CD4-positive, alpha-beta T cell treated with Interleukin-17A for 1 hour (primary cell): ENCODE measurements at places on chromosomes 7 and 10.

DNA sequence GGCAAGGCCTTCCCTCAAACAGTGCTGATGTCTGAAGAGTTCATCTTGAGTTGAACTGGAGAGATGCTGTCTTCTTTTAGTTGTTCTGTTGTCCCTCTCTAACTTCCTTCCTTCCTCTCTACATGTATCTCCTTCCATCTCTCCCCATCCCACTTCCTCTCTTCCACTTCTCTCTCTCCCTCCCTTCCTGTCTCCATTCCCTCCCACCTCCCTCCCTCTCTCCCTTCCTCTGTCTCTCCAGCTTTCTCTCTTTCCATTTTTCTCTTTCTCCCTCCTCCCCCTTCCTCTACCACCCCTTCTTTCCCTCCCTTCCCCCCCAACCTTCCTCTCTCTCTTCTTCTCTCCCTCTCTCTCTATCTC lies 40.7 kb upstream of the TNS3 start:
- DNase-seq = no peak

GRCh38 chr10:35336084-35336831 lies at the start of gene CCNY:
Gene CCNY (plus strand): TSS chr10:35336509. CDS start chr10:35337054, 545 bp downstream.
- peak; percentile 75 for DNase-seq

GRCh38 chr10:15877836-15878576 lies 17.7 kb upstream of the MINDY3 start:
- DNase-seq = no peak

- DNase-seq = peak; percentile 76
Observed at GRCh38 chr10:33136271-33136670, 178.2 kb upstream of the ITGB1 start.

- no peak for DNase-seq
Observed at GRCh38 chr7:142827951-142828500, 26.9 kb upstream of the EPHB6 start.

DNA sequence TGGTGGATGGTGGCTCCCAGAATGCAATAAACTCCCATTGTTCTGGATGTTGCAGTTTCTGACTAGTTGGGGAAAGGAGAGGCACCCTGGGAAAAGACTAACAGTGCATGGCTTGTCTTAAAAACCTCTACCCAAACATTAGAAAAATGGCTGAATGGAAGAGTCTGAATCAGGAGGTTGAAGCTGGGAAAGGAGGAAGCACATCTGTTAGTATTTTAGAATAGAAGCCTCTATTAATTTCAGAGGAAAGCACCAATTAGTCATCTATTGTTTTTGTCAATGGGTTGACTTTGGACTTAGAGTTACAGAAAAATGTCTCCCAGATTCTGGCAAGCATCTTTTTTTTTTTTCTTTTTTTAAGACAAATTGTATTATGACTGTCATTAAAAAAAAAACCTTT lies 56.1 kb upstream of the ELMO1 start:
- no peak for DNase-seq

DNA sequence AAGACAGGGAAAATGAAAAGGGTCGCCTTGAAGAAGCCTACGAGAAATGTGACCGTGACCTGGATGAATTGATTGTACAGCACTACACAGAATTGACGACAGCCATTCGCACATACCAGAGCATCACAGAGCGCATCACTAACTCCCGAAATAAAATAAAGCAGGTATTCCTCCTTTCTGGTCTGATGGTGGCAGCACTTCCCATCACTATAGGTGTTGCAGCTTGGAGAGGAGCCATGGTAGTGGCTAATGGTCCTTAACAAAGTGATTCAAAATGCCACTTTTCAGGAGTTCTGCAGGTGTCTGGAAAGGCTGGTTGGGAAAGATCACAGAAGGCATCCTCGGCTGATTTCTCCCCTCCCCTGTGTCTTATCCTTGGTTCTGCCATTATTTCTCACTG lies 22.1 kb downstream of the EXOC4 start:
- DNase-seq = no peak

DNA sequence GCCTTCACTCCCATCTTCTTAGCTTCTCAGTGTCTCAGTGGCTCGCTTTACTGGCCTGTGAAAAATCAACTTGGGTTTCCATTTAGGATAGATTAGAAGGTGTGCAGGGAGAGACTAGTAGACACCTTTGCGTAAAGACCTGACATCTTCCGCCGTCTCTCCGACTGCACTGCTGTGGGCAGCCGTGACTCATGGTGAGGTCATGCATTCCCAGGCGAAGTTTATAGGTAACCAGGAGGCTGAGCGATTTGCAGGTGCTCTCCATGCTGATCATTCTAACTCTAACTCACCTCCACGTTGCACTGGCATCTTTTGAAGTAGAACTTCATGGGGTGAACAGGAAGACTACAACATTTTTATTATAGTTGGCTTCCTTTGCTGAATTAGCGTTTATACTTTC lies 68.0 kb upstream of the ZNF438 start:
- no peak for DNase-seq

- DNase-seq = no peak
Observed at GRCh38 chr7:36462551-36463137, 73.0 kb downstream of the ANLN start.

DNA sequence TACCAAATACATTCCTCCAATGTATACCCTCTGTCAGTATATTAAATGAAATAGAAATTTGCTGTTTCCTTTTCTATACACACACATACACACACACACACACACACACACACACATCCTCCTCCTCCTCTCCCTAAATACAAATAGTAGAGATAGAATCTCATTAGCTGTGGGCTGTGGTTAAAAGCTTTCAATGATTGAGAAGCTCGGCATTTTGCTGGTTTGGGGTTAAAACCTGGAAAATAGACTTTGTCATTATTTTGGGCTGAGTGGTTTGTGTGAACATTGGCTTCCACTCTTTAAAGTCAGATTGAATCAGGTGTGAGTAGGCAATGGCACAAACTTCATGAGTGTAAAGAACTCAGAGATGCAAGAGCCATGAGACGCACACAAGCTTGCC lies 596.0 kb downstream of the XPNPEP1 start:
- DNase-seq = no peak

GRCh38 chr7:45884136-45884535 lies 4.2 kb upstream of the IGFBP1 start:
- DNase-seq = no peak

DNA sequence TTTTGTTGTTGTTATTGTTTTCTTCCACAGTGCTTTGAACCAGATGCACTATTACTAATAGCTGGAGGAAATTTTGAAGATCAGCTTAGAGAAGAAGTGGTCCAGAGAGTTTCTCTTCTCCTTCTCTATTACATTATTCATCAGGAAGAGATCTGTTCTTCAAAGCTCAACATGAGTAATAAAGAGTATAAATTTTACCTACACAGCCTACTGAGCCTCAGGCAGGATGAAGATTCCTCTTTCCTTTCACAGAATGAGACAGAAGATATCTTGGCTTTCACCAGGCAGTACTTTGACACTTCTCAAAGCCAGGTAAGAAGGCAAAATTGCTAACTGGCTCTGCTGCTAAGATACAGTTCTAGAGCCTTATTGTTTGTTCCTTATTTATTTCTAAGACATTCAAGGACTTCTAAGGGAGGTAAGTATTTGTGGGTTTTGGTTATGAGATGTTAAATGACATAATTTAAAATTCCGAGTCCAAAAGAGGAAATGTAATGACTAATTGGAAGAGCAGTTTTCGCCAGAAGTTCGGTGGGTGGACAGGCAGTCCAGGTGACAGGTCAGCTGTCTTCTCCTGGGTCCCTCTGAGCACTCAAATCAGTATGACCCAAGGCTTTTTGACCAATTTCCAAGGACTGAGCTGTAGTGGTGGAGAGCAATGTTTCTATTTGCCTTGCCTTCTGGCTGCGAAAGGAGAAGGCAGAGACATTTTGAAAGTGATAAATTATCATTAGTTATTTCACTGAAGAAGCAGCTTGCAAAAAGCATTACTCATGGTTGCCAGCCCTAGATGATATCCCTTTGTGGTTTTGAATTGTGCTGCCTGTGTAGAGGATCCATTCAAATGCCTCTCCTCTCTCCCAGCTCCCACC lies 10.1 kb downstream of the SLC39A12 start:
- DNase-seq = no peak

- DNase-seq = no peak
Observed at GRCh38 chr10:8233049-8233448, 178.6 kb downstream of the GATA3 start.

- no peak for DNase-seq
Observed at GRCh38 chr7:55575733-55576132, 3.4 kb upstream of the VOPP1 start.

- no peak for DNase-seq
Observed at GRCh38 chr10:114388275-114388674, 16.0 kb downstream of the AFAP1L2 start.

GRCh38 chr7:132571970-132572369 lies 4.3 kb downstream of the PLXNA4 start:
- no peak for DNase-seq

GRCh38 chr10:5461203-5461588 lies 38.2 kb downstream of the CALML5 start:
- DNase-seq = no peak

DNA sequence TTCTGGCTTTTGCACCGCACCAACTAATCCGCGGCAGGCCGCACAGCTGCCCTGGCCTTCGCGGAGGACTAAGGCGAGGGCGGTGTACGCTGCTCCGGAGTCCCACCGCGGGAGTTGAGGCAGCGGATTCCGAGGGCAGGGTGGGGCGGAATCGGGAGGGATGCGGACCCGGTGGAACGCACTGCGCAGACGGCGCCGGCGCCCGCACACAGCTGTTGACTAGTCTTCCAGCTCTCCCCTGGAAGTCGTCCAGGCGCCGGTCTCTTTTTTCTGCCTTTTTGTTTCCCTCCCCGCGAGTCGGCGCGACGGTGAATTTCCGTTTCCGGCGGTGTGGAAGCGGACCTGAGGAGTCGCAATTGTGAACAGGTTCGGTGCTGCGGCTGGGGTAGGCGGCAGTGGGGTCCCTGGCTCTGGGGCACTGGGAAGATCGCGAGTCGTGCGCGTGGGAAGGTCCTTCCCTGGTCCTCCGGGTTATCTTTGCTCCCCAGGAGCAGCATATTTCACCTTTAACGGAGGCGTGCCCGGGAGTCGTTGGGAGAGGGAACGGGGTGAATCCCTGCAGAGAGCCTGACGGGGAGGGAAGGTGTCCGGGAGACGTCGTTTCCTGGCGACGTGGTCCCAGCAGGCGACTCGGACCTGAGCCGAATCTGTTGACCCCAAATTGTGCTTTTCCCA lies at the start of gene ASAH2B:
TSS of gene ASAH2B (plus strand) at position 319 of the 675 bp plus-strand sequence. CDS start 5,195 bp downstream, outside the sequence.
- peak; percentile 74 for DNase-seq

DNA sequence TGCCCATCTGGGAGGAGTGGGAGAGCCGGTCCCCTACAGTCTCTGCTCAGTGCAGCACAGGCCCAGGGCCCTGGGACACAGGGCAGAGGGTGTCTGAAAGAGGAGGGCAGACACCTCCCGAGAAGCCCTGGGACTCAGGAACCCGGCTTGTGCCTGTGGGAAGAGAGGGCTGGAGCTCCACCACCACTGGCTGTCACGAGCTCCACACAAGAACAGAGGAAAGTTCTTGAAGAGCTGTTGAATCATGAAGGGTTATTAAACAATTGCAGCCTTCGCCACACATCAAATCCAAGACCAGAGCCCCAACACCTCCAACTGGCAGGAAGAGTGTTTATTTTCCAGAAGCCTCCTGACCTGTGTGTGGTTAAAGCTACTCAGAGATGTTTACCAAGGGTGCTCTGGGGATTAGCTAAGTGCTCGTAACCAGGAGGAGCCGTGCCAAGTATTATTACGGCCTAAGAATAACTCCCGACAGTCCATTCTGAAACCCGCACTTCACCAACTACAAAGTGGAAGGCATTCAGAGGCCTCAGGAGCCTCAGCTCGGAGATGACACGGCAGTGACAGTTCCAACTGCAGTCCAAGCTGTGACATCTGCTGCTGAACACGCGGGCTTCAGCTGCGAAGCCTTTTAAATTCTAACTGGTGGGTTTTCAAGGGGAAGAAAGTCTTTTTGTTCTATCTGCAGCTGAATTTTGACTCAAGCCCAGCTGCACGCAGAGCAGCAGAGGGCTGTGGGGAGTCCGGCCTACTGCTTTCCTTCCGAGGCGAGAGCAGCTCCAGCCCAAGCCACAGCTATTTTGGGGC lies 75.1 kb downstream of the MAD1L1 start:
- DNase-seq = no peak

GRCh38 chr10:26251925-26252324 lies 35.4 kb downstream of the GAD2 start:
- no peak for DNase-seq
